ENCODE measurements at places on chromosomes 2 and 18.

DNA sequence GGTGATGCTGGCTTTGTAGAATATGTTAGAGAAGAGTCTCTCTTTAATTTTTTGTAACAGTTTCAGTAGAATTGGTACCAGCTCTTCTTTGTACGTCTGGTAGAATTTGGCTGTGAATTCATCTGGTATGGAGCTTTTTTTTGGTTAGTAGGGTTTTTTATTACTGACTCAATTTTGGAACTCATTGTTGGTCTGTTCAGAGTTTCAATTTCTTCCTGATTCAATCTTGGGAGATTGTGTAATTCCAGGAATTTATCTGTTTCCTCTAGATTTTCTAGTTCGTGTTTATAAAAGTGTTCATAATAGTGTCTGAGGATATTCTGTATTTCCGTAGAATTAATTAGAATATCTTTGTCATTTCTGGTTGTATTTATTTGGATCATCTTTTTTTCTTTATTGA, 943.5 kb downstream of the TRIB2 start:
- no peak for DNase-seq

DNA sequence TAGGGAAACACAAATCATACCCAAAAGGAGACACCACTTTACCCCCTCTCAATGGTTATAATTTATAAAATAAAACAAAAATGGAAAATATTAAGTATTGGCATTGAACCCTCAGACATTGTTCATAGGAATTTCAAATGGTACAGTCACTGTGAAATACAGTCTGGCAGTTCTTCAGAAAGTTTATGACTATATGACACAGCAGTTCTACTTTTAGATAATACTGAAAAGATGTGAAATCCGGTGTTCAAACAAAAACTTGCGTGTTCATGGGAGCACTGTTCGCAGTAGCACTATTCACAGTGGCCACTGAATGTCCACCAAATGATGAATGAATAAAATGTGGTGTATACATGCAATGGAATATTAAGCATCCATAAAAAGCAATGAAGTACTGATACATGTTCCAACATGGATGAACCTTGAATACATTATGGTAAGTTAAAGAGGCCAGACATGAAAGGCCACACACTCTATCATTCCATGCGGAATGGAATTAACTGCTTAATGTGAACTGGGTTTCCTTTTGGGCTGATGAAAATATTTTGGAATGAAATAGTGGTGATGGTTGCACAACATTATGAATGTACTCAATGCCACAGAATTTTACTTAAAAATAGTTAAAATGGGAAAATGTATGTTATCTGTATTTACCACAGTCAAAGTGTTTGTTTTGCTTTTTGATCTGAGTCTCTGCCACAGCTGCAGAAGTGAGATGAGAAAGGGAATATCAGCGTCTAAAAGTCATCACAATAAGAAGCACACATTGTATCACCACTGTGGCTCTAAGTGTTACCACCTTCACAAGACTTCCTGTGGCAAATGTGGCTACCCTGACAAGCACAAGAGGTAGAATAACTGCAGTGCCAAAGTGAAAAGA, 864.6 kb downstream of the SUCLG1 start:
- no peak for DNase-seq

DNA sequence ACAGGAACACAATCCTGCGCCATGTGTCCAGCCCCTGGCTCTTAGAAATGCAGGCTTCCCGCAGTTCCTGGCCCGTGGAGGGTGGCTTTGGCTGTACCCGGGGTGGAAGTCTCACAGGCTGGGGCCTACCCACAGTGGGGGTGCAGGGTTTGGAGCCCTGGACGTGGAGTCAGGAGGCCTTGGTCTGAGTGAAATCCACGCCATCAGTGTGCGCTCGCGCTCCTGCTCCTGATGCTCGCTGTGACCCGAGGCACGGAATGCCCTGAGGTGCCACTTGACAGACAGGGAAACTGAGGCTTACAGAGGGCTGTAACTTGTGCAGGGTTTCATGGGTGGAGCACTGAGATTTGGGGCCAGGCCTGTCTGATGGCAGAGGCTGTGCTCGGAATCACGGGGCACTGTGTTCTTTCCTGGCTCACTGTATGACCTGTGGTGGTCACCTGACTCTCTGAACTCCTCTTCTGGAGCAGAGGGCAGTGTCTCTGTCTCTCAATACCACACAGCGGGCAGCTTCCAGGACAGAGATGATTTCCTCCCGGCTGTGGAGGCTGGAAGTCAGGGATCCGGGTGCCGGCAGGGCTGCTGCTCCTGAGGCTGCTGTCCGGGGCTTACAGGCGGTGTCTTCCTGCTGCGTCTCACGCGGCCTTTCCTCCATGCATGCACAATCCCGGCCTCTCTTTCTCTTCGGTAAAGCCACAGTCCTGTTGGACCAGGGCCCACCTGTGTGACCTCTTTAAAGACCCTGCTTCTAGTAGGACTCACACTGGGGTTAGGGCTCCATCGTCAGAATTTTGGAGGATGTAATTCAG, 25.9 kb upstream of the ALLC start:
- no peak for DNase-seq

DNA sequence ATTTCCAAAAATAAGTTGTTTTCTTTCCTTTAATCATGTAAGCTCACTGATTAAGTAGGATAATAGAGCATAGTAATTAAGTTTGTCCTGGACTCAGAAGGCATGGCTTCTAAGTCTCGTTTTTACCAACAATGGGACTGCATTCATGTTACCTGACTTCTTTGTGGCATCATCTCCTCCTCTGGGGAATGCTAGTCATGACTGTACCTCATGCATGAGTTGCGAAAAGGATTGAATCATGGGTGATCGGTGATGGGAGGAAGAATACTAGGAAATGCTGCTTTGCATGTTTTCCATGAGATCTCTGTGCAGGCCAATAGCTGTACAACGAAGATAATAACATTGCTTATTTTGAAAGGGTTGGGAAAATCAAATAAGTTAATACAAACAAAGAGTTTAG, 981.6 kb downstream of the CNTNAP5 start:
- no peak for DNase-seq

- DNase-seq: no peak
Measured at GRCh38 chr2:139495851-139496250, 715.7 kb upstream of the NXPH2 start.

DNA sequence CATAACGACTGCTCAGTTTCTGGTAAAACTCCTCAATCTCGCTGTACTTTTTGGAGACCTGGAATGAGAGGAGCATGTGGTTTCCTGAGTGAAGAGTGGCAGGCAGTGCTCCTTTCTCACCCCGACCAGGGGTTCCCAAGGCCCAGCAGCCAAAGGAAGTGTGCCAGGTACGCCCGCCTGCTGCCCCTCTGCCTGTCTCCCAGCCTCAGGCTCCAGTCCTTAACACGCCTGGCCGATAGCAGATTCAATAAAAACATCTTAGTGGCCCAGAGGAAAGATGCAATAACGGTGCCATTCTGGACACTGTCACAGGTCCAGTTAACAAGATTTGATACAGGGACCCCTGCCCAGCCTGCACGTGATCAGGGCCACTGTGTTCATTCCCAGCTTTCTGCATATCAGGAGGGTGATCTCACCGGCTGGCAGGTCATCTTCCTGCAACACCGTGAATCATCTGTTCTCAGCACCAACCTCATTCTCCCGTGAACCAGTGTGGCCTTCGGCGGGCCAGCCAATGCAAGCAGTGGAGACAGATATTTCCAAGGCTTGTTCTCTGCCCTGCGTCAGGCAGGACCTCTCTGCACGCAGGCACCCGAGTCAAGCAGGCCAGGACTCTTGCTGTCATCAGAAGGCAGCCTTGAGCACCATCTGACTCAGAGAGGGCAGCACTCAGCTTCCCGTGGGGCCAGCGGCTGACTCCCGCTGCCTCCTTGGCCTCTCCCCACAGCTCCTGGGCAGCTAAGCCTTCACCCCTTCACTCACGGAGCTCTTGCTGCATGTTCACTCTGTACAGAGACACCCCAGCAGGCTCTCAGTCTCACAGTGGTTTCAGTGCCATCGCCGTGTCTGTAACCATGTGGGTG, 9.5 kb downstream of the HS1BP3 start:
- DNase-seq: peak; percentile 79

DNA sequence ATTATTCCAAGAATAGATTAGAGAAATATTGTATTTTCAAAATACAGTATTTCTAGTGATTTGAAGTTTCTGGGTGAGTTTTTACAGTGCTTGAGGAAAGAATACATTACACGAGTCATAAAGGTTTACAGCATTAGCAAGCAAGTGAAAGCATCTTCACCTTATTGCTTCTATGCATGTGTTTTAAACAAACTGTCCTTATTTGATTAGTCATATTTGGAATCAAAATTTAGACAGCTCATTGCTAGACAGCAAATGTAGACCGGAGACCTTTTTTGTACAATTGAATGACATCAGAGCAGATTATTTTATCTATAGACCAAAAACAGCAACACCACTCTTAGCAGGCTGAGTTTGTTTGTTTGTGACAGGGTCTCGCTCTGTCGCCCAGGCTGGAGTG, 69.2 kb downstream of the FAM161A start:
- DNase-seq: no peak

DNA sequence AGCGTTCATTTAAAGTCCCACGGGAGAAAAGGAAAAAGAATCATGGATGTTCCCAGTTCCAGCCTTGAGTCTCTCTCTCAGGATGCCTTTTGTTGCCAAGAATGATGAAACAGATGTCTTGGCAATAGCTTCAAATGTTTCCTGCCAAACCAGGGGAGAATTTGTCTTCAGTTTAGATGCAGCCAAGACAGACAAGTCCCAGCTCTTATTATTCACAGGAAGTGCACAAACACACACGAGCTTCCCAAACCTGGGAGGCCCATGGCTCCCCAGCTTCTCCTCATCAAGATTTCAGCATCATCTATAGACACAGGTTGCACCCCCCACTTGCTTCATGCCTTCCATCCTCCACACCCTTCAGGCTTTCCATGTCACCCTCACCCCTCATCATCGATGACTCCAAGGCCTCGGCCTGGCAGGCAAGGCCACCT, 45.9 kb downstream of the HS1BP3 start:
- no peak for DNase-seq

DNA sequence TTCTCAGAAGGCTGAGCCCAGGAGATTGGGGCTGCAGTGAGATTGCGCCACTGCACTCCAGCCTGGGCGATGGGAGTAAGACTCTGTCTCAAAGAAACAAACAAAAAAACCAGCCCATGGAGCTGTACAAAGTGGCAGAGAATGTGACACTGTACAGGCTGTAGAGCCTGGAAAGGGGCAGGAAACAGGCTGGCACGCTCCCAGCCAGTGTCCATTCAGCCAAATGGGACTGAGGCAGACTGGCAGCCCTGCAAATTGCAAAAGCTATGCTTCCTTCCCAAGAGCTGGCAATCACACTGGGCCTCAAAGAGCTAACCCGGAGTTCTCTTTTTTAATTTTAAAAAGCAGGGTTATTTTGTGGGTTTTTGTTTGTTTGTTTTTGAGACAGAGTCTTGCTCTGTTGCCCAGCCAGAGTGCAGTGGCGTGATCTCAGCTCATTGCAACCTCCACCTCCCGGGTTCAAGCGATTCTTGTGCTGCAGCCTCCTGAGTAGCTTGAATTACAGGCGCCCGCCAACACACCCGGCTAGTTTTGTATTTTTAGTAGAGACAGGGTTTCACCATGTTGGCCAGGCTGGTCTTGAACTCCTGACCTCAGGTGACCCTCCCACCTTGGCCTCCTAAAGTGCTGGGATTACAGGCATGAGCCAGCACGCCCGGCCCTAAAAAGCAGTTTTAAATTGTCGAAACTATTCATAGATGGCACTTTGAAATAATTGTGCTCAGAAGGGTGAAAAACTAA, 42.8 kb downstream of the SCRN3 start:
- DNase-seq: no peak

GRCh38 chr18:845152-845819, 33.2 kb upstream of the YES1 start:
- peak; percentile 36 for DNase-seq

DNA sequence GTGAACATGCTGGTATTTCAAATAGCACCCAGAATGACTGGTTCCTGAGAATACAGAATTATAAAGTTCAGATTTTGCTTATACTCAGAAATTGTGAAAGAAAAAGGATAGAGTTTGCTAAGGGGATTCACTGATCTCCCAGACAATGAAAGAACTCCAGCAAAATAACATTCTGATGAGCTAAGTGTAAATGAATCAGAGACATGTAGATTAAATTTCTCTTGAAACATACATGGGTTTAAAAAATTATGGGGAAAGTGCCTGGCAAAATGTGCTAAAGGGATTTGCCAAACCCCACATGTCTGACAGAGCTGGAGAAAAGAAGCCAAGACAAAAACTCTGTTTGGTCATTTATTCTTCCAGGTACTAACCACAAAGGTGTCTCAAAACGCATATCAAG, 116.3 kb downstream of the FTCDNL1 start:
- DNase-seq: no peak

- no peak for DNase-seq
Measured at GRCh38 chr2:240888130-240888889, 7.6 kb downstream of the MAB21L4 start.

DNA sequence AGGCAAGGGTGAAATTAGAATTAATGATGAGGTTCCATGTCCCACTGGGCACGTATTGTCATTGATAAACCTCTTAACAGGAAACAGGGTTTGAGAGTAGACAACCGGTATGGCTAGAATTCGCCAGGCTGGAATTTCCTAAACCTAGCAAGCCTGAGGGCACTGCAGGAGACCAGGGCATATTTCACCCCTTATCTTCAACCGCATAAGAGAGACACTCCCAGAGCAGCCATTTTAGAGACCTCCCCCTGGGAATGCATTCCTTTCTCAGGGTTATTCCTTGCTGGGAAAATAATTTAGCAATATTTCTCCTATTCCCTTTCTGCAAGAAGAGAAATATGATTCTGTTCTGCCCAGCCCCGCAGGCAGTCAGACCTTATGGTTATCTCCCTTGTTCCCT, 334.6 kb upstream of the LYPD1 start:
- DNase-seq: no peak

GRCh38 chr2:52210161-52210560, 1178.2 kb upstream of the NRXN1 start:
- no peak for DNase-seq

GRCh38 chr2:114919985-114920384, 477.5 kb downstream of the DPP10 start:
- no peak for DNase-seq

DNA sequence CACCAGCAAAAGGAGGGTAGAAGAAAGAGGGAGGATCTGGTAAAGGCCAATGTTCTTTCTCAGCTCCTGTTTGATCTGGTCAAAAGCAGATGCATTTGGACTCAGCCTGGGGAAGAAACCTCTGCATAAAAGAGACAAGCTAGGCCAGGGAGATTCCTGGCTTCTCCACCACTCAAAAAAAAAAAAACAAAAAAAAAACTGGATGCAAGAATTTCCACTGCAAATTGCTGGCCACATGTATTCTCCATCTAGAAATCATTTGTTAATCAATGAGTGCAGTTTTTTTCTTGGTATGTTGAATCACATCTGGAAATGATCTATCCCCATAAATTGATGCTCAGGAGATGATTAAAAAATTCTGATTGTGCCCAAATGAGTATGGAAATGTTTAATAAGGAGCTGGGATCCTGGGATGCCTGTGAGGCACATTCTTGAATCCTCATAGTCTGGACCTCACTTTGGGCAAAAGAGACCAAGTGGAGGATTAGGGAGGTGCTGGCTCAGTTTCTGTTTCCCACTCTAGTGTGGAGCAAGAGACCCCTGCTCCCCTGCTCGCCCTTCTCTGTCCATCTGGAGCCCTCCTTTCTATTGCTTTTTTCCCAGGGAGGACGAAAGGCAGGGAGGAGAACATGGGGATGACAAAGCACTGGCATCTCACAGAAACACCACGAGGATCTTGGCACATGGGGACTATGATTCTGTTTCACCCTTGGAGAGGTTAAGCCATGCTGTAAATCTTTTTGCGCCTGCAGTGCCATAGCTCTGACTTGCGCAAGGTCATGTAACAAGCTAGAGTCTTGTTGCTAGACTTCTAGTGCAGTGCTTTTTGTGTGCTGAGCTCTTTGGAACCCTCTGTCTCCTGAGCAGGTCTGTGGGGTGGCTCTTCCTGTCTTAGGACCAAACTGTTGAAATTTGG, 57.6 kb downstream of the APOB start:
- no peak for DNase-seq
